ENCODE measurements at places on chromosomes 3 and 15.
A peak's percentile ranks its signal among the peaks of the same experiment; 100 is the strongest.

DNA sequence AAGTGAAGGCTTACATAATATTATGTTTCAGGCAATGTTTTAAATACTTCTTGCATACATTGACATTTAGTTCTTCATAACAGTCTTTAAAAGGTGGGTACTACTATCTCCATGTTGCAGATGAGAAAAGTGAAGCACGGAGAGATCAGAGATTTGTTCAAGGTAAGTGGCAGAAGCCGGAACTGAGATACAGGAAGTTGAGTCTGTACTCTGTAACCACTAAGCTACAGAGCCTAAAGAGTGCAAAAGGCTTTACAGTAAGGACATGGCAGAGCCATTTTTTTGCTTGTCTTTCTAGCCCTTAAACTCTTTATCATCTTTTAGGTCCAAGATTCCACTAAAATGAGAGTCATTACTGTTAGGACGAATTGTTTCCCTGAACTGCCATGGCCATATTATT lies 186.5 kb upstream of the PEX5L start:
- H3K4me1 ChIP-seq: no peaks in the 10 kb centered on the region
- H3K36me3 ChIP-seq: no peaks in the 10 kb centered on the region
- no peaks in the 10 kb centered on the region for H3K27me3 ChIP-seq
- no peak overlapping the region for H3K4me3 ChIP-seq
- no peak for DNase-seq

GRCh38 chr3:69087030-69087791 lies 2.5 kb downstream of the ARL6IP5 start:
- H3K27ac ChIP-seq: peak overlapping the region; percentile 95
- DNase-seq: no peak
- no peaks in the 10 kb centered on the region for H3K27me3 ChIP-seq
- peak overlapping the region; percentile 68 for H3K4me3 ChIP-seq
- H3K4me1 ChIP-seq: peaks cover 22% of the 10 kb centered on the region

- H3K4me3 ChIP-seq: no peak overlapping the region
- no peaks in the 10 kb centered on the region for H3K4me1 ChIP-seq
- no peak overlapping the region for H3K27ac ChIP-seq
- no peaks in the 10 kb centered on the region for H3K36me3 ChIP-seq
- no peaks in the 10 kb centered on the region for H3K27me3 ChIP-seq
- DNase-seq: no peak
These were observed 137.6 kb downstream of the PEAK1 start for GRCh38 chr15:77282333-77282732.

GRCh38 chr3:27228805-27229204 lies 140.4 kb downstream of the NEK10 start:
- H3K36me3 ChIP-seq: no peaks in the 10 kb centered on the region
- no peak for DNase-seq
- no peak overlapping the region for H3K27ac ChIP-seq
- no peak overlapping the region for H3K4me3 ChIP-seq

DNA sequence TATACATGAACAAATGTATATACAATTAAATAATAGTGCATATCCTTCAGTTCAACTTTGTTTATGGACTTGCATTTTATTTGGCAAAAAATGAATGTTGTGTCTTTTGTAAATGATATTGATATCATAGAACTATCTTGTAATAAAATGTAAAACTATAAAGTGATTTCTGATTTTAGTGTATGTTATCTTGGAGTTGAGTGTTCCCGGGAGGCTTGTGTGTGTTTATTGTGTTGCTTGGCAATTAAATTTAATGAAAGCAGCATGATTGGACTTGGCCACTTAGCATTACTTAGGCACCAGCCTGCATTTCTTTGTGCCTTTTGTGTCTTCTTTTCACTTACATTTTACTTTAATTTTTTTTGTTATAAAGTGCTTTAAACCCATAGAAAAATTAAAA lies 10.6 kb downstream of the ARHGEF26 start:
- H3K27me3 ChIP-seq: no peaks in the 10 kb centered on the region
- no peak overlapping the region for H3K4me3 ChIP-seq
- no peaks in the 10 kb centered on the region for H3K36me3 ChIP-seq
- DNase-seq: no peak

DNA sequence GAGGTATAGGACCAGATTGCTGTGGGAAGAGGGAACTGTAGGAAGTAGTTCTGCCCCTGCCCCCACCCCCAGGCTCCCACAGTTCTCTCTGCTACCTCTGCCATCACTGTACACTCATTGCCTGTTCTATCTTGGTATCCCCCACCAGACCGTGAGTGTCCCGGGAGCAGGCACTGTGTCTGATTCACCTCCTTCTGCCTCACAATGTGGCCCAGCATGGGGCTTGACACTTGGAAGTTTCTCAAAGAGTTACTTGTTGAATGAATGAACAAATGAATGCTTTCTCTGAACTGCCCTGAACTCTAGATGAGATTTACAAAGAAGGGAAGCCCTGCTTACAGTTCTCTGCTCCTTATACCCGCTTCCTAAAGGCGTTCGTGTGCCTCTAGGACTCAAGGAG lies 27.1 kb upstream of the PIK3CB start:
- no peak for DNase-seq
- no peaks in the 10 kb centered on the region for H3K36me3 ChIP-seq
- H3K4me3 ChIP-seq: no peak overlapping the region
- no peaks in the 10 kb centered on the region for H3K27me3 ChIP-seq
- H3K4me1 ChIP-seq: no peaks in the 10 kb centered on the region
- H3K27ac ChIP-seq: peak overlapping the region; percentile 77

- H3K4me3 ChIP-seq: no peak overlapping the region
- H3K27ac ChIP-seq: no peak overlapping the region
- H3K36me3 ChIP-seq: no peaks in the 10 kb centered on the region
- no peaks in the 10 kb centered on the region for H3K4me1 ChIP-seq
These were observed 103.3 kb upstream of the SLC2A2 start for GRCh38 chr3:171129827-171130226.

DNA sequence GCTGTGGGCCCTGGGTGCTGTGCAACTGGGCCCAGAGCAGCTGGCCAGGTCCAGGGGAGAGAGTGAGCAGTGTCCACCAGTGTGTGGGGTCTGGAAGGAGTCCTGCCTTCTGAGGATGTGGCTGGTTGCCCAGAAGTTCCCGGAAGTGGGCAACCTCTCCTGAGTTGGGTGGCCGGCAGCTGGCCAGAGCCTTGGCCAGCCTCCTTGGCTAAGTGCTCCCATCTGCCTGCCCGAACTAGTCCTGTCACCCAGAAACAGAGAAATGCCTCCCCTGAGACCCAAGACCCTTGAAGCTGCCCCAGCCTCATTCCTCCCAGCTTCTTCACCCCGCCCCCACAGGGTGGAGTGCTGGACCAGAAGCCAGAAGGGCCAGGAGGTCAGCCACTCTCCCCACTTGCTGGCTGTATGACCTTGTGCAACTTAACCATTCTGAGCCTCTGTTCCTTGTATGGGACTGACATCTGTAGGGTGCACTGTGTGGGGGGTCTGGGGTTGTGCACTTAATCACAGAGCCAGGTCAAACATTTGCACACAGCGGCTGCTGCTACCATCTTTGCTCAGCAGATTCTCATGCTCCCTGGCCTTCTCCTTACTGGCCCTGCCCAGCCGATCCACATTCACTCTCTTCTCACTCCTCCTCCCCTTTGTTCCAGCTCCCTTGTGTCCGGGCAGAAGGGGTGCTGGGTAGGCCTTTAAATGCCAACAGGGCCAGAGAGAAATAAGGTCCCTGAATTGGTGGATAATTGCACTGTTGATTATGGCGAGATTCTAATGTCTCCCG lies 7.5 kb upstream of the ALAS1 start:
- peak; percentile 40 for DNase-seq
- no peaks in the 10 kb centered on the region for H3K27me3 ChIP-seq
- H3K4me3 ChIP-seq: no peak overlapping the region
- H3K36me3 ChIP-seq: no peaks in the 10 kb centered on the region
- peak overlapping the region; percentile 51 for H3K27ac ChIP-seq

- H3K36me3 ChIP-seq: no peaks in the 10 kb centered on the region
- no peaks in the 10 kb centered on the region for H3K27me3 ChIP-seq
- no peak for DNase-seq
- no peak overlapping the region for H3K4me3 ChIP-seq
These were observed 24.4 kb upstream of the CPOX start for GRCh38 chr3:98617841-98618240.

GRCh38 chr3:64260431-64260830 lies 35.2 kb upstream of the PRICKLE2 start:
- H3K4me1 ChIP-seq: no peaks in the 10 kb centered on the region
- H3K4me3 ChIP-seq: no peak overlapping the region
- no peak for DNase-seq
- H3K27ac ChIP-seq: no peak overlapping the region
- no peaks in the 10 kb centered on the region for H3K36me3 ChIP-seq
- H3K27me3 ChIP-seq: no peaks in the 10 kb centered on the region

DNA sequence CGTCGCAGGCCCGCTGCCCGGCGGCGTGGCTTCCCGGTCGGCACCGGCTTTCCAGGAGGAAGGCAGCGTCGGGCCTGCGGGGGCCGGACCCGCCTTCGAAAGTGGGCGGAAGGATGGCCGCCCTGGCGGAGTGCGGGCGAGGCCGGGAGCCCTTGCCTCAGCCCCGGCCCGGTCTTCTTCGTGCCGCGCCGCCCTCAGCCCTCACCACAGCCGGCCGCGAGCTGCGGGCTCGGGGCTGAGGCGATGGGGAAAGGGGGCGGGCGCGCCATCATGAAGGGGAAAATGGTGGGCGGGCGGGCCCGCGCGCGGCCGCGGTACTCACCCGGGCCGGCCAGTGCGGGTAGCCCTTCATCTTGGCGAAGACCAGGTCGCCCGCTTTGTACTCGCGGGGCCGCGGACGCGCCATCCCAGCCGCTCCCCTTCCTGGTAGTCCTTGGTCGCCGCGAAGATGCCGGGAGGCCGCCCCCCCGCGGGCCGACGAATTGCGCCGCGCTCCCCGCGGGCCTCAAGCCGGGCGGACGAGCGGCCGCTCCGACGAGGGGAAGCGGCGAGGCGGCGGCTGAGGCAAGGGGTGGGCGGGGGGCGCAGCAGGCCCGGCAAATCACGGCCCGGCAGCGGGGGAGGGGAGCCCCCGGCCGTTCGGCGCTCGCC lies 489 bp downstream of the HDGFL3 start:
- peak; percentile 27 for DNase-seq
- peak overlapping the region; percentile 60 for H3K27ac ChIP-seq
- no peaks in the 10 kb centered on the region for H3K4me1 ChIP-seq
- H3K4me3 ChIP-seq: peak overlapping the region; percentile 76
- no peaks in the 10 kb centered on the region for H3K27me3 ChIP-seq

DNA sequence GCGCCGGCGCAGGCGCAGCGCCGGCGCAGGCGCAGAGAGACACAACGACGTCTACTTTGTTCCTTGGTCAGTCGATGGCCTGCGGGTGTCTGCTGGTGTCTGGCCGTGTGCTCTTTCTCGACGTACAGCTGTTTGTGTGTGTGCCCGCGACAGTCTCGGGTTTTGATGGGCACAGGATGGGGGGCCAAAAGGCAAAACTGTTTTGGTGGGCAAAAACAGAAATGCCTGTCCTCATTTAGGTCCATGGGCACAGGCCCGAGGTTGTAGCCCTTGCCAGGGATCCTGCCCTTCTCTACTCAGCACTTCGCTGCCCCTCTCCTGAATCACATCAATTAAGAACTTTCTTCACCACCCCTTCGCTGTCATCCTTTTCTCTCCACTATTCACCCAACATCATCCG lies 184.8 kb upstream of the CHL1 start:
- H3K27ac ChIP-seq: no peak overlapping the region
- H3K4me1 ChIP-seq: no peaks in the 10 kb centered on the region
- H3K36me3 ChIP-seq: no peaks in the 10 kb centered on the region
- H3K27me3 ChIP-seq: no peaks in the 10 kb centered on the region

All from colonic mucosa (tissue), 4 donors.